ENCODE measurements at places on chromosomes 2 and 18. TPM values are rescaled to one million over a fixed set of nuclear protein-coding genes. Genes with fewer than 3 reads are reported as not detected.

The CHRND gene
- 2.2 TPM for total RNA-seq

The UGT1A5 gene
- total RNA-seq = not detected

The DUSP19 gene
- 1.6 TPM for total RNA-seq

The PIK3C3 gene
- 74.6 TPM for total RNA-seq

The UBXN2A gene
- 20.0 TPM for total RNA-seq

GRCh38 chr2:84832772-84833461 is 48.0 kb downstream of the TRABD2A start:
- DNase-seq = no peak

- DNase-seq = peak; percentile 16
Observed at GRCh38 chr2:13106302-13106701, 389.6 kb downstream of the TRIB2 start.

DNA sequence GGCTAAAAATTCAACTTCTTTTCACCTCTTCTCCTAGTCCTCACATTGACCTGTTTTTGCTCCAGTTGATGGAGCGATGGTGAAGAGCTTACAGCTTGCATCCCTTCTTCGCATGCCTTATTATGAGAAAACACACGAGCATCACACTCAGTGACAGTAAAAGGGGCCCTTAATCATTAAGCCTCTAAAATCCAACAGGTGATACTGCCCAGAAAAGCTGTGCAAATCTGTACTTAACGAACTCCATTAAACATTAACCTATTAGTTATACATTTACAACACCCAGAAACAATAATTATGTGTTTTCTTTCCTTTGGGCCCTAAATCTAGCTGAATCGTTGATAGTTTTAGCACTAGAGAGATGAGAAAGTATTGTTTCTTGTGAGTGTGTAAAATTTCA is 54.8 kb downstream of the LAMA1 start:
- no peak for DNase-seq

GRCh38 chr2:15780912-15781574 is 159.3 kb upstream of the MYCN start:
- DNase-seq = no peak

- no peak for DNase-seq
Observed at GRCh38 chr18:58785870-58786269, 78.8 kb upstream of the ZNF532 start.

DNA sequence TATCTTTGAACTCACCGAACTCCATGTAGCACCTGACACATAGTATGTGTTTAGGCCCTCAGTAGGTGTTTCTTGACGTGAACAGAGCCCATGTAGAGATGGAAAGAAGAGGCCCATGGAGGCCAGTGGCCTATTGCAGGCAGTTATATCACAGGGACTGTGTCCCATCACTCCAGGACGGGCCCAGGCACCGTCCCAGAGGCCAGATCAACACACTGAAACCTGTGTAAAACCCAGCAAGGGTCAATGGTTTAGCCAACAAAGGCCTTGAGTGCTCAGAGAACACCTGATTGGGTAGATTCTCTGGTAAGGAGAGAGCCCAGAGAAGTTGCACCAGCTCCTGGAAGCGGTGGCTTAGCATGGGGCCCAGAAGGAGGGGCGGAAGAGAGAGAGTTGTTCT is 82.8 kb downstream of the INHBB start:
- no peak for DNase-seq

DNA sequence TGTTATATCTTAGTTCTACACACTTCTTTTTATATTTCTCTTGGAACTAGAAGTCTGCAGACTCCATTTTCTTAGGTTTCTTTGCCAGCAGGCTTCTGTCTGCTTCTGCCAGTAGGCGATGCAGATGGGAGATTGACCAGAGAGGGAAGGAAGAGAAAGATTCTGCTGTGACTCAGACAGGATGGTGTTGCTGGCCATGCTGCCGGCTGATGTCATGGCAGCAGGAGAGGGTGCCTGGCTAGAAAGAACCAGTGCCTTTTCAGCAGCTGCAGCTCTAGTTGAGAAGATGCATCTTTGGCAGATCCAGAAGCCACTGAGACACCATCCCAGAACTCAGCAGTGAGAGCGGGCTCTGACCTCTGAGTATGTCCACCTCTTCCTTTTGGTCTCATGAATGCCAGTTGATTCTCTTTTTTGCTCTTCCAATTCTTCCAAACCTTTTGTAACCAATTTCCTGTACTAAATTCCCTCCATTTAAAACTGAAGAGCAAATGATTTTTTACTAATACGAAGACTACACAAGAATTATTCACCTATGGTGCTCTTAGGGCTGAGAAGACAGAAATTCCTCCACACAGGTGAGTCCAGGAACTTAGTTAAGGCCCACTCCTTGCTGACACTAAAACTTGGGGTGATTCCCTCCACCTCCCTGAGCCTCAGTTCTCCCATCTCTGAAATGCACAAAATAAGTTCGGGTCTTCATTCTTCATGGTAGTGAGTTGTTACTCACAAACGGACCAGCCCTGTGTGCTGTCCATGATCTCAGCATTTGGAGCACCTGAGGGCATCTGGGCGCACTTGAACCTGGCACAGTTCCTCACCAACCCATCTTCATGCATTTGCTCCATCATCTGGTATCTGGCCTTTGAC is 200.7 kb downstream of the MYCN start:
- no peak for DNase-seq

DNA sequence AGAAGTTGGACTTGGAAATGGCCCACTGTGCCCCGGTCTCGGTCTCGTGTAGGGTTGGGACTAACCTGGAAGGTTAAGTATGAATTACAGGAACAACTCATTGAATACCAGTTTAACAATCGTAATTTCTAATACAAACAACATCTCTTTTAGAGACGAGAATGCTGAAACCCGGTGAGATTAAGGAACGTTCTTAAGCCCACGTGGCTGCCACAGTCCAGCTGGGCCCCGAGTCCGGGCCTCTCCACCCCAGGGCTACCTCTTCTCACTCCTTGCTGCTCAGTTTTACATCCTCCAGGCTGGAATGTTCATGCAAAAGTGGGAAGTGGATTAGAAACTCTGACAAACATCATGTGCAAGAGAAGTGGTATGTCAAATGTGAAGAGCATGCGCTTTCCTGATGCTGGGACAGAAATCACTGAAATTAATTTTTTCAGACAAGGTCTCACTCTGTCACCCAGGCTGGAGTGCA is 29.4 kb downstream of the NGEF start:
- no peak for DNase-seq

- no peak for DNase-seq
Observed at GRCh38 chr2:205865056-205865455, 182.8 kb downstream of the NRP2 start.
